Activated CD4-positive, alpha-beta T cell treated with anti-CD3 and anti-CD28 coated beads for 24 hours (primary cell): ENCODE measurements at places on chromosomes 3 and 15.
A peak's percentile ranks its signal among the peaks of the same experiment; 100 is the strongest.

GRCh38 chr3:9818666-9819335 lies 8.7 kb downstream of the TTLL3 start:
- DNase-seq = no peak

DNA sequence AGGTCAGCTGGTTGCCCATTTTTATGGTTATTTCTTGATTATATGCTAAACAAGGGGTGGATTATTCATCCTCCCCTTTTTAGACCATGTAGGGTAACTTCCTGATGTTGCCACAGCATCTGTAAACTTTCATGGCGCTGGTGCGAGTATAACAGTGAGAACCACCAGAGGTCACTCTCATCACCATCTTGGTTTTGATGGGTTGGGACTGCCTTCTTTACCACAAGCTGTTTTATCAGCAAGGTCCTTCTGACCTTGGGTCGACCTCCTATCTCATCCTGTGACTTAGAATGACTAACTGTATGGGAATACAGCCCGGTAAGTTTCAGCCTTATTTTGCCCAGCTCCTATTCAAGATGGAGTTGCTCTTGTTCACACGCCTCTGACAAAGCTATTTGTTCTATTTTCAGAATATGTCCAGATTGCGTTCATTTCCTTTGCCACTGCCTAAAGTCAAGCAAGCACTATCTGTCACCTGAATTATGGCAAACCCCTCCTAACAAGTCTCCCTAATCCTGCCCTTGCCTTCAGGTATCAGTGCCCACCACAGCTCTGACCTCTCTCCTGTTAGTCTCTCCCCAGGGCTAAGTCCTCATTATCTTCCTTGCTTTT lies 308.5 kb downstream of the ROBO2 start:
- no peak for DNase-seq

- DNase-seq = no peak
Observed at GRCh38 chr3:191070201-191070600, 128.8 kb upstream of the OSTN start.

GRCh38 chr3:178485756-178486155 lies 50.5 kb upstream of the KCNMB2 start:
- no peak for DNase-seq

DNA sequence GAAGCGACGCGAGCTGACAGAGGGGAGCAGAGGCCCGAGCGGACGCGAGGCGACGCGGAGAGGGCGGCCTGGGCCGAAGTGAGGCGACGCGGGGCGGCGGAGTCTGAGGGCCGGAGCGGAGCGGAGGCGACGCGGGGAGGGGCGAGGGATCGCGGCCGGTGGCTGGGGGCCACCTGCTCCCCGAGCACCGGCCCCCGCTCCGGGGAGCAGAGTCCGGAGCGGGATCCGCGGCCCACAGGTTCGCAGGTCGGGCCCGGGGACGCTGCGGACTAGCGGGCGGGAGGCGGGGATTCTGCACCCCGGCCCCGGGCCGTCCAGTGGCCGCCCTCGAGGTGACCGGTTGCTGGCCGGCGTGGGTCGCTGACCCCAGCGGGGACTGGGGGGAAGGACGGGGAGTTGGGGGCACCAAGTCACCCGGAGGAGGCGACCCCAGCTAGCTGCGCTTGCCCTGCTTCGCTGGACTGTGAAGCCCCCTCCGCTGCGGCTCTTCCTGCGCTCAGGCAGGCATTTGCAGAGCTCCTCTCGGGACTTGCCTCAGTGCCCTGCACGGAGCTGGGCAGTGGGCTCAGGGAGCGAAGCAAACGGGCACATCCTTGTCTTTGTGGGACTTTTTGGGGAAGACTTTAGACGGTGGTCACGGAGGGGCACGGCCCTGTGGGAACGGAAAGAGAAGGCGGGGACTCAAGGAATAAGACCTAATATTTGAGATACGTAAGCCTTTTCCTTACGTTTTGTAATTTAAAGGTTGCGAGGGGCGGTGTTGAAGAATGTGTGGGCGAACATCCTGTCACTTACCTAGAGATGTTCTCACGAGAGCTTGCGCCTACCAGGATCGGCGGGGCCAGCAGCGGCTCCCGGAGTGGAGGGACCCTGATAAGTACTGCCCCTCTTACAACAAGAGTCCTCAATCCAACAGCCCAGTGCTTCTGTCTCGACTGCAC lies 566 bp downstream of the HMCES start:
- peak; percentile 40 for DNase-seq

DNA sequence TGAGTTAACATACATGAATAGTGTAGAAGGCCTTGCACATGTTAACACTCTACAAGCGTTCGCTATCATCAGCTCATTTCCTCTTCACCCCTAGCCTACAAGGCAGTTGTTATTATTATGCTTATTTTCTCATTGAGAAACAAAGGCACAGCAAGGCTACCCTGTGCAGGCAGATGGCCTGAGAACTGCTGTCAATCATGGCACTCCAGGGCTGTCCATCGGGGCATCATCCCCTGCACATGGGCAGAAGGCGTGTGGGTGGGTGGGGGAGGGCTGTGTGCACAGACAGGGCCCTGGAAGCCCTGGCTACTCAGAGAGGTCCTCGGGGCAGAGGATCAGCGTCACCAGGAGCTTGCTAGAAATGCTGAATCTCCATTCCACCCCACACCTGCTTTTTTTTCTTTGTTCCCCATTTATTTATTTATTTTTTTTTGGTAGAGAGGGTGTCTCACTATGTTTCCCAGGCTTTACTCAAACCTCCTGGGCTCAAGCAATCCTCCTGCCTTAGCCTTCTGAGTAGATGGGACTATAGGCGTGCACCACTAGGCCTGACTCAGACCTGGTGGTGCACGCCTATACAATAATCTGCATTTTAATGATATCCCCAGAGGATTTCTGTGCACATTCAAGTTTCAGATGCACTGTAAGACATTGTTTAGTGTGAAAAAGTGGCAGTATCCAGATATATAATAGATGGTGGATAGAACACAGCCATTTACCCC lies 9.6 kb upstream of the ZXDC start:
- no peak for DNase-seq

GRCh38 chr3:23356169-23356568 lies 153.0 kb downstream of the UBE2E2 start:
- no peak for DNase-seq

DNA sequence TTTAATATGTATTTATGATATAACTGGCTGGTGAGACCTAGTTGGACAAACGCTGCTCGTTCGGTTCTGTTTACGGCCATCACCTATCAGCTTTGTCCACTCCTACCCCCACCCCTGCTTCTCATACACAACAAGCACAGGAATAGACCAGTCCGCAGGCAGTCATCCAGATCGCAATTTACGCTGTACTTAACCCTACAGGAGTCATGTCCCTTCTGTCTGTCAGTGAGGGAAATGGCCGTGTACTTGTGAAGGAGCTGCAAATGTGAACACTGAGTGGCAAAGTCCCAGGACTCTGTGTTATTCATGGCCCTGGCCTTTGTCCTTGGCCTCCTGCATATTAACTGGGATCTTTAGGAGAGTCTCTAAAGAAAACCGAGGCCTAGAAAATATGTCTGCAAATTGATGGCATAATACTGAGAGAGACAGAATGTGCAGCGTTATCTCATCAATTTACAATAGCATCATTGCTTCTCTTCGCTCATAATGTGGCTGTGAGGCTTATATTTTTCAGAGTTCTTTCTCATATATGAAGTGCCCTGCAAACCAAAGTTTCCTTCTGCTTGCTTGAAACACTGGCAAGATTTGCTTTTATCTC lies 7.2 kb upstream of the ABHD10 start:
- no peak for DNase-seq
